Stimulated activated effector memory CD8-positive, alpha-beta T cell treated with anti-CD3 and anti-CD28 coated beads, Interleukin-12 subunit alpha, Interleukin-12 subunit beta, amount 100 ng/mL, for 72 hours (primary cell): ENCODE measurements at places on chromosomes 12 and 14.

GRCh38 chr12:120438495-120439198, 734 bp downstream of the COX6A1 start:
- no peak for DNase-seq

DNA sequence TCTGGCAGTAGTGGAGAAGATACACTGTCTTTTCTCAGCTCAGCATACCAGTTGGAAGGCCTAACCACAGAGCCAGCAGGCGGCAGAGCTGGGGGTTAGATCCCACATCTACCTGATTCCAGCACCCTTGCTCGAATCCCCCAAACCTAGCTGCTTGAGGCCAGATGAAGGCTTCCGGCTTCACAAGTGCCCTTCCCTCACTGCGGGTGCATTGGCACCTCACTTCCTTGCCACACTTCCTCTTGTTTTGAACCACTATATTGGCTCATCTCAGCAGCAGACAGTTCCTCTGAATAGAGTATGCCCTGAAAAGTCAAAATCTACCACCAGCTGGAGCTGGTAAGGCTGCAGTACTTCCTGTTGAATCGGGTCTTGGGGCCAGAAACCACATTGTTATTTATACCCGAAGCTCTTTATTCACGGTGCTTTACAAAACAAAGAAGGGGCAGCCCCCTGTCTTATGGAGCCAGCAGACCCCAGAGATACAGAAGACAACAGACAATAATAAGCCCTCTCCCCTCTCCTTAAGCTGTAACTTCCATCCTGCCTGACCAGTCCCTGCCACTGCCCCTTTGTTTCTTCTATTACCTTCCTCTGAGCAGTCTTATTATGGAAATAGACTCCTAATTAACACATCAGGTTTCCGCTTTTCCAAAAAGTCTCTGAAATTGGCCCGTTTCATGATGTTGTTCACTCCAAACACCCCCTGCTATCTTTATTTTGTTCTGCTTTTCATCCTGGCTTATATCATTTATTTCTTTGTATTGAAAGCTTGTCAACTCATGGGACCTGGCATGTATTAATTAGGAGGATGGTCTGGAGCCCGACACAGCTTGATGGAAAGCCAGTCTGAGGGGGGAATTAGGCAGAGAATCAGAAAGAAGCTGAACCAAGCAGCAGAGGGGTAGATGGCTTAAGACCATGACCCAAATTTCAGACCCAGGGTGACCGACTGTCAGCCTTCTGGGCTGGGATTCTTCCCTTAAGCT, 233.5 kb downstream of the EFCAB11 start:
- peak; percentile 82 for DNase-seq

GRCh38 chr12:133236144-133236543, 467 bp upstream of the ANHX start:
- no peak for DNase-seq

DNA sequence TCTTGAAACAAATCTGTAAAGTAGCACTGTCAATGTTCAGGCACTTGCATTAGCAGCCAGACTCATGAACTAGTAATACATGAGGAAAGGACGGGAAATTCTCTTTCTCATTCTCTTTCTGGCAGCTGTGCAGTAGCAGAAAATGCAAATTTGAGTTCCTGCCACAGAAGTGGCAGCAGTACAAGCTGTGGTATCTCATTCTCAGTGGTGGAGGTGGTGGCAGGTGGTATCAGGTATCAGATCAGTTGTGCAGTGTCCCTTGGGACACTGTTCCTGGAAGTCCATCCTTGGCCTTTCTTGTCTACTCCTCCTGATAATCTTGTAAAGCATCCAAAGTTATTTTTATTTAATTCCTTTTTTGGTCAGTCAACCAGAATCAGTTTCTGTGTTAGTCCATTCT, 103.0 kb downstream of the C12orf42 start:
- DNase-seq, result no peak

GRCh38 chr12:119202544-119202943, 23.8 kb downstream of the HSPB8 start:
- no peak for DNase-seq
